8988T (cell line): ENCODE measurements at places on chromosomes 6 and 20.

DNA sequence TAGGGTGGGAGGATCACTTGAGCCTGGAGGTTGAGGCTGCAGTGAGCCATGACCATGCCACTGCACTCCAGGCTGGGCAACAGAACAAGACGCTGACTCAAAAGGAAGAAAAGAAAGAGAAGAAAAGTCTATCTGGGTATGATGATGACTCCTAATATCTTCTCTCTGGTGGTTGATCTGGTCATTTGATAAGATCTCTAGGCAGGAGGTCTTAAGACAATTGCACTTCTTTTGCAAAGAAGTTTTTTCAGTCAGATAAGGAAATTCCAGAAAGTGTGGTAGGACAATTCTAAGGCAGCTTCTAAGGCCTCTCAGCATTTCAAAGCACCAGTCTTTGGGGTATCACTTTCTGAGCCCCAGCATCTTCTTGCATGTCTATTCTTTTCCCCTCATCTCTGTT, 7.7 kb upstream of the AIF1 start:
- DNase-seq: no peak

GRCh38 chr6:170142559-170142958, 148.3 kb downstream of the DLL1 start:
- DNase-seq: no peak

DNA sequence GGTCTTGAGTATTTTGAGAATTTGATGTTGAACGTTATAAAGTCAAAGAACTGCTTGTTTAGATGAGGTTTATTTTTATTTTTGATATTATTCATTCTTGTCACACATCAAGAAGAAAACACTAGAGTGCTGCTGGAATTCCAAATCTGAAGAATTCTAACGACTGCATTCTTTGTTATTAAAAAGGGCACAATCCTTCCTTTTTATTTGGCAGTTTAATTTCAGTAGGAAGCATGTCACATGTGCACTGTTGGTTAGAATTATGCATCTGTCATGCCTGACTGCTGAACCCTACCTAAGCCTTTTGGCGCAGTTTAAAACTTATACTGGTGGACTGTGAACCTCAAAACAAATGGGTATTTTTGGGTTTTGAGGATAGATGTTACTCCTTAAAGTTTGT, 4.0 kb downstream of the ID4 start:
- DNase-seq: no peak

DNA sequence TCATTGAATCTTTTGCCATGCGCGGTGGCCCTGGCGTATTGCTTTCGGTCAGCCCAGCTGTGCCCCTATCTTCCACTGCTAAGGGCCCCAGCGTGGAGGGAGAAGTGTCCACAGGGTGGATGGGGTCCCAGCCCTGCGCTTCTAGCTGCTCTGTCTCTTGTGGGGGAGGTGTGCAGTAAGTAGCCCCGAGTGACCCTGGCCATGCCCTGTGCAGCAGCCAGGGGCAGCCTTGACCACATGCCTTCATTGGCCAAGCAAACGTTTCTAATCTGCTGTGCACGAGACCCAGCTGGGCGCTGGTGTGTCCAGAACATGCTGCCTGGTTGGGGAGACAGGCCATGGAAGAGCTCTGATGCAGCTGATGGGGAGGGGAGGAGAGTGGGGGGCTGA, 13.6 kb downstream of the TMEM181 start:
- no peak for DNase-seq

- DNase-seq: no peak
Observed at GRCh38 chr20:60233018-60233630, 274.9 kb downstream of the CDH26 start.

DNA sequence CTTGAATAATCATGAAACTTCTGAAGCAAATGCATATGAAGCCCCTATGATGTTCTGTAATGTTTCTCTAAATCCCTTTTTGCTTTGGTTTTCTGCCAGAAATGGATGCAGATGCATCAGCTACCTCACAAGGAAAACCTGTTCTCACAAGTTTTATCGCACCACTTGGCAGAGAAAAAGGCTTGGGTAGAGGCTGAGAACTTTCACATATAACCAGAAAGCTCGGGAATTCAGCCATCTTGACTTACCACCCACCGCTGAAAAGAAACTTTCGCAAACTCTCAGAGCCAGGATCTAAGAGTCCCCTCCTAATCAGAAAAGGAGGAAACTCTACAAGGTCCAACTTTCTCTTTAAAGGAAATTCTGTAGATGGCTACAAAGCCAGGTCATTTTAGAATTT, 36.2 kb upstream of the ADTRP start:
- DNase-seq: no peak

DNA sequence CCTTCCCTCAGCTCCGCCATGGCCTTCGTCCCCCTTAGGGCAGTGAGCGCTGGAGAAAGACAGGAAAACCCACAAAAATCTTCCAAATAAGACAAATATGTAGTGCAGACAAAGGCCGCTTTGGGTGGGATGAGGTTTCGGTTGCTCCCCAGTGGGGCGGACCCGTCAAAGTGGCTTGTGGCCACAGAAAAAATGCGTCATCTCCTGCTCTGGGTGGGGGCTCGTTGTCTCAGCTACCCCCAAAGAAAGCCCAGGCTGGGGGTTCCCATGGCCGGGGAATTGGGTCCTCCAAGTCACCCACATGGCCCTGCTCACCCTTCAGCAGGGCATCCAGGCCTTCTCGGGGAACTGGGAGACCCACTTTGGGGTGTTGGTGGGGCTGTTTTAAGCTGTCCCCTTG, 21.9 kb upstream of the SCUBE3 start:
- no peak for DNase-seq

- no peak for DNase-seq
Observed at GRCh38 chr20:59580146-59580946, 24.0 kb upstream of the PHACTR3 start.

- DNase-seq: no peak
Observed at GRCh38 chr6:102015431-102015830, 621.9 kb downstream of the GRIK2 start.

GRCh38 chr6:169082817-169083507, 170.7 kb downstream of the THBS2 start:
- DNase-seq: no peak

DNA sequence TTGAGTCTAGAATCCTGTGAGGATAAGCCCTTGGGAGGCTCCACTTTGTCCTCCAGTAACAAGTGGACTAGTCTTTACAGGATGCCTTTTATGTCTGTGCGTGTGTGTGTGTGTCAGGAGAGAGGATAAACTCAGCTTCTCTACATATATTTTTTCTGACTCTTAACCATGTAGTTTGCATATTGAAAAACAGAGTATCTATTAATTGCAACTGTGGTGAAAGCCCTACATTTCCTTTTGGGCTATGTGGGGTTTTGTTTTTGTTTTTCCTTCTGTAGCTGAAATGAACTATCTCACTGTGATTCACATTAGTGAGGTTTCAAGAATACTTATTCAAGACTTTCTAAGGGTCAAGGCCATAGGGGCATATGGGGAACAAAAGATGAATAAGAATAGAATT, 17.7 kb downstream of the TPBG start:
- DNase-seq: no peak

DNA sequence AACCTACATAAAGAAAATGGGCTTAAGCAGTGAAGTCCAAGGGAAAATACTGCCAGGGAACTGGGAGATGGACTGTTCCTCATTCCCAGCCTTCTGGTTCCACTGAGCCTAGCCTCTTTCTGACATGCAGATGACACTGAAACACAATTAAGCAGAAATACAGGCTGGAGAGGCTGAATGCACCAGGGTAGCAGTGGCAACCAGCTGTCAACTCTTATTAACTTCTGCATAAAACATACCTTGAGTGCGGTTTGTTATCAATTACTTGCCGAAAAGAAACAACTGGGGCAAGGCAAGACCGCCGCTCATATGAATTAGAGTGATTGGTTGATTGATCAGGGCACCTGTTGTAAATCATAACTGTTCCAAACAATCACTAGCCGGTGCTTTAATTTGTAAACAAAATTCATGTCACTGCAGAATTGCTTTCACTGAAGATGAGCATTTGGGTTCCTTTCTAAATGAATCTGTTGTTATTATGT, 16.3 kb downstream of the TFAP2B start:
- no peak for DNase-seq

DNA sequence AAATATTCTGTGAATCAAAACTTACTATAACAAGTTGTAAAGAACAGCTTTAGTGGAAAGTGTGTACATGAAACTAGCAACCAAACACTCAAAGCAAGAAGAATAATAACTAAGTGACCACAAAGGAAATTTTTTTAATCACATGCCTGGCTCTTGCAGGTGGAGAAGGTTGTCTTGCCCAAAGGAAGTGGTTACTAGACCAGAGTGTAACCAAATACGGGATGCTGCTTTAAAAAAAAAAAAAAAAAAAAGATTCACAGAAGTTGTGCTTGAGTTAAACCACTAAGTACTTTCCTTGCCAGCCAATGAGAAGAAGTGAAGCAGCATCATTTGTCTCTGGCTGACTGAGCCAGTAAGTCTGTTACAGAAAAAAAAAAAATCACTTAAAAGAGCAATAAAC, 19.1 kb upstream of the HLA-DQB1 start:
- no peak for DNase-seq

- DNase-seq: no peak
Observed at GRCh38 chr20:57317789-57318371, 11.7 kb upstream of the SPO11 start.

DNA sequence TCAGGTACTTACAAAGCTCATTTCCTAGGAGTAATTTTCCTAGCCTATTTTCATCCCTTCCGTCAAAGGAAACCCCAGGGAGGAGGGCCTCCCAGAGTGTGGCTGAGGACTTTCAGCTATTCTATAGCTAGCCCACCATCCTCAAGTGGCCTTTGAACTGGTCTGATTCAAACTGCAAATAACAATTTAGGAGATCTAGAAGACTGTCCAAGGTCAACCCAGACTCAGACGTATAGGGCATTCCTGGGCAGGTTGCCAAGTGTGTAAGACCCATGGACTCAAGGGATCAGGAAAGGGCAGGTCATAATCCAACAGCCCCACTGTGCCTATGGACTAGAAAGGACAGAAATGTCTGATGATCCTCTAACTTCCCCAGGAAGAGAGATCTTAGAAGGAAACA, 2.1 kb upstream of the RRAGD start:
- no peak for DNase-seq

GRCh38 chr6:46327779-46328178, 157.0 kb upstream of the ENPP5 start:
- DNase-seq: no peak

GRCh38 chr6:52426667-52427066, 6.5 kb downstream of the EFHC1 start:
- no peak for DNase-seq

- DNase-seq: no peak
Observed at GRCh38 chr6:161115468-161115867, 123.9 kb downstream of the MAP3K4 start.

- no peak for DNase-seq
Observed at GRCh38 chr6:148674306-148674705, 72.5 kb upstream of the UST start.

DNA sequence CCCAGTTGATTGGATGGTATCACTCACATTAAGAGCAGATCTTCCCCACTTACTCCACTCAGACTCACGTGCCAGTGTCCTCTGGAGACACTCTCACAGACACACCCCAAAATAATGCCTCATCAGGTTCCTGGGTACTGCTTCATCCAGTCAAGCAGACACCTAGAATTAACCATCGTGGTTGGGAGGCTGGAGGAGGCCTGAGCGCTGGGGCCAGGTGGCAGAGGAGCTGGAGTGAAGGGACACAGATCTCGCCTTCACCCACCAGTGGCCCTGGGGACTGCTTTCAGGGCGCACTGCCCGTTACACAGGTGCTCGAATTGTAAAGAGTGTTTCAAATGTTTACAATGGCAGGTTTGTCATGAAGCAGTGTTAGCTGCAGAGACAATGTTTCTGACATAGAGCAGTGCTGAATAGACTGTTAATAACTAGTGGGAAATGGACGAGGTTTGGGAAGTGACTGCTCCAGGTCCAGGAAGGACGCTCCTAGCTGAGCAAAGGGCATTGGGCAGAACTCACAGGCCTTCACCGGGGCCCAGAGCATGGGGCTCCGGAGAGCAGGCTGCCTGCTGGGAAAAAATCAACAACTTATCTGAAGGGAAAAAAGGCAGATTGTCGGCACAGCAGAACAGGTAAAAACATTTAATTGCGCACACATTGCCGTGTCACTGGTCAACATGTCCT, 38.4 kb downstream of the TMEM242 start:
- no peak for DNase-seq
